ENCODE measurements at places on chromosomes 12 and 14.

DNA sequence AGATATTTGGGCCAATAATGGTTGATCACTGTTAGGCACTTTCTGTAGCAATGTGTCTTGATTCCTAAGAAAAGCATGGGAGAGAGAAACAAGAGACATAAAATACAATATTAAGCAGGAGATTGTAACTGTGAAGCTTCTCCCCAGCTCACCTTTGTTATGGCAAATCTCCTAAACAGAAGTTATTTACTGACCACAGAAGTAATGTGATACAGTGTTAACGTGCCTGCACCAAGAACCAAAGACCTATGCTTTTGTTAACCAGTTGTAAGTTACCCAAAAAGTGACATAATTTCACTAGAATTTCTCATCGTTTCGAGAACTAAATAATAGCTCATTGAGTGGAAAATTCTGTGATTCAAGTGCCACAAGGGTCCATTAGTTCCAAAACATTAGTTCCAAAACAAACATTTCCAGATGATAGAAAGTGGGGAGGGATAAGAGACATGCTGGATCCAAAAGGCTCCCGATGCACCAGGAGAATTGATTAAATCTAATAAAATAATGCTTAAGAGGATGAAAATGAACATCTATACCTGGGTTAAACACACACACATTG, 14.3 kb downstream of the RERG start:
- DNase-seq, result no peak

DNA sequence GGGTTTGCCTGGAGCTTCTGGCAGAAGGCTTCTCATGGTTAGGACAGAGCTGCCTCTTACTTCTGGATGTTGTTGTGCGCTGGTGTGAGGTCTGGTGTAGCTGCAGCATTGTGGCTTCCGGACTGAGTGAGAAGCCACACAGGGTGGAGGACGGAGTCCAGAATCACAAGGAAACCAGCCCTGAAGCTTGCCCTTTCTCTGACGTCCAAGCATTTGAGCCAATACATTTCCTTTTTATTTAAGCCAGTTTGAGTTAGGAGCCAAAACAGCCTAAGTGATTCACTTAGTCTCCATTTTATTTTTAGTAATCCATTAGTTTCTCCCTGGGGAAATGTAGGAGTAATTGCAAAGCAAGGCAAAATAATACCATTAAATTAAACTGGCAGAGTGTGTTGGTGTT, 402.4 kb upstream of the RGS6 start:
- no peak for DNase-seq

DNA sequence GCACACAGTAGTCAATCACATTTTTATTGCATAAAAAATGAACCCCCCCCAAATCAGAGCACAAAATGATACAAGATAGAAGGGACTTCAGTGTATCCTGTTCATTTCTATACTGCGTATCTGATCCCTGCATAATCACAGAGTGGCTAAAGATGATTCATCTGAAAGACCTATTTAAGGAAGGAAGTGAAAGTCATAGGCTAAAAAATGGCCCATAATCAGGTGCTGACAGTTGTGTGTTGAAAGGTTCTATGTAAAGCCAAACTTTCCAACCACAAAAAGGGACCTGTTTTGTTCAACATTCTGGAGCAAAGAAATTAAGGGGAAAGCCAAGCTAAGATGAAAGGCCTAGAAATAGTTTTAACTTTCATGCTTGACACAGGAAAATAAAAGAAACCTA, 147.8 kb upstream of the ATP2B1 start:
- peak; percentile 93 for DNase-seq

DNA sequence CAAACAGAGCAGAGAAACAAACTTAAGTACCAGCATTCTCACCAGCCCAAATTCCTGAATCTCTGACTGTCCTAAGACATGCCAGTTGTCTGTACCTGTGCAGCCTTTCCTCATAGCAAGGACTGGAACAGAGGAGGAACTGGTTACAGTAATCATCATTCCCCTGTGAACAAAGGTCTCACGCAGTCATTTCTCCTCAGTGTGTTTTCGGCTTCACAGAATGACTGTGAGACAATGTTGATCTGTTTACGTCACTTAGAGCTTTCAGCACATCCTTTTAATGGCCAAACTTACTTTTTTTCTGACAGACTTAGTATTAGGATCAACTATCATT, 169.0 kb downstream of the FBXL14 start:
- no peak for DNase-seq

- no peak for DNase-seq
Measured at GRCh38 chr12:68800294-68800693, 7.7 kb upstream of the MDM2 start.

- no peak for DNase-seq
Measured at GRCh38 chr14:77864085-77864484, 64.2 kb downstream of the ADCK1 start.

DNA sequence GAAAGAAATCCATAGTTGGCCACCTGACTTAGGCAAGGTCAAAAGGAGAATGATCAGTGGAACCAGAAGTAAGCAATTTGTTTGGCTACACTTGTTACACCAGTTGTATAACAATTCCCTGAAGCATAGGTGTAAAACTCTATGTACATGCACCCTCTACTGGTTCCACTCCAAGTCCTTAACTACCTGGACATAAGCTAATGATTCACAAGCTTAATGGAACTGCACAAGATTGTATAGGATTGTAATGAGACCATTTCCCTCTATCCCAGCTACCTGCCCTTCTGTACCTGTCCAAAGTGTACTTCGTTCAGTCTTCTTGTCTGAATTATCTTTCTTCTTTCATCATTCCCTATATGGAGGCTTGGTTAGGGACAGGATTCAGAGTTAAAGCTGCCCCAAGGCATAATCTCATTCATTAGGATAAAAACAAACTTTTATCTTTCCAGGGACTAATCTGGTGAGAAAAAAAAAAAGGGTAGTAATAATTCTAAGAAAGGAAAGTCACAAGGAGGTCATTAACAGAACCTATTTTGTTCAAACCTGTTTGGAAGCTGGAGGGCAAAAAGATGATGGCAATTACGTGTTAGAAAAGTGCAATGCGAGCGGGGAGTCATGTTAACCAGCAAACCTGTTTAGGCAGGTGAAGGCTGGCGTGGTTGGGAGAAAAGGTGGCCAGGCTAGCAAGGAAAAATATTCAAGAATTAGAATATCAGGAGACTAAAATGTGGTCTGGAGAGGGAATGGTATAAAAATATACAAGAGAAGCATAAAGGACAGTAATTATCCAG, 2.8 kb upstream of the TMEM52B start:
- no peak for DNase-seq

- DNase-seq, result no peak
Measured at GRCh38 chr12:68259318-68259940, 6.0 kb upstream of the IL22 start.

DNA sequence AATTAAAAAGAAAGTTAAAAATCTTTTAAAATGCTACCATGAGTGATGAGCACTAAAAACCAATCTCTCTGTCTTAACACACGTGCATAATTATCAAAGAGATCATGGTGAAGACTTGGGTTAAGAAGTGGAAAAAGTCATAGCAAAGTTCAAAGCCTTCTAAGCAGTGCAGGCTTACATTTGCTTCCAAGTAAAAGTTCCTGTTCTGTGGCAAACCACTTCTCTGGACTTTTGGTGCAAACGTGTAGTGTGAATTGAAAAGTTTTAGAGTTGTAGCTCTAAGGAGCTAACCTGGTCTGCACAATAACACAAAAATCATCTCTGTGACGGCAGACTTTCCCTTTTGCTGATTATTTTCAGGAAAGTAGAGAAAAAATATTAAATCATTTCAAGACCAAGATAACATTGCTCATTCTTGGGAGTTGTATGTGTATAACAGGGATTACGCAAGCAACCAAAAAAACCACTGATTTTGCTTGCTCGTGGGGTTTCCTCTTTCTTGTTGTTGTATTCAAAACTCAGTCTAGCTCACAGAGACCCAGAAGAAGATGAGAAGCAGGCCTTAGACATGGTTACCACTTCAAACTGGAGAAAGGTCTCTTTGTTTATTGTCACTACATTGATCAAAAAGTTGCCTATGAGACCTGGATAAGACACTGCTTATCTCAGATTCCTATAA, 2.3 kb upstream of the GLIPR1 start:
- peak; percentile 95 for DNase-seq

GRCh38 chr12:115349711-115350110, 665.7 kb upstream of the TBX3 start:
- DNase-seq, result no peak

GRCh38 chr12:26828280-26829073, 4.5 kb downstream of the ITPR2 start:
- DNase-seq, result no peak

Data from CD14-positive monocyte (primary cell).